IPS DF 19.7 (cell line): ENCODE measurements at places on chromosomes 12 and 14.

DNA sequence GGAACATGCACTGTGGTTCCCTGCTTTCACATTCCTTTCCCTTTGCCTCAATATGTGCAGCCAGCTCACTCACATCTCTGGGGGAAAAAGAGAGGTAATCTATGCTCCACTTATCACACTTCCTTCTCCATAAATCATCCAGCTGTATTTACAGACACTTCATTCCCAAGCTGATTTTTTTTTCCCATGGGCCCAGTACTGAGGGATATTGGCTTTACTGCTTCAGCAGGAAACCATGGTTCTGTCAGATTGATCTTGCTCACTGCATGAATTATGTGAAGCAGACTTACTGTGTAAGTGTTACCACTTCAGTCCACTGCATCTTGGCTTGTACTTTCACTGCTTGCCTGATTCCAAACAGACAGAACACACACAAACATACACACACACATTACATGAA, 555.6 kb downstream of the CCER1 start:
- DNase-seq = no peak

DNA sequence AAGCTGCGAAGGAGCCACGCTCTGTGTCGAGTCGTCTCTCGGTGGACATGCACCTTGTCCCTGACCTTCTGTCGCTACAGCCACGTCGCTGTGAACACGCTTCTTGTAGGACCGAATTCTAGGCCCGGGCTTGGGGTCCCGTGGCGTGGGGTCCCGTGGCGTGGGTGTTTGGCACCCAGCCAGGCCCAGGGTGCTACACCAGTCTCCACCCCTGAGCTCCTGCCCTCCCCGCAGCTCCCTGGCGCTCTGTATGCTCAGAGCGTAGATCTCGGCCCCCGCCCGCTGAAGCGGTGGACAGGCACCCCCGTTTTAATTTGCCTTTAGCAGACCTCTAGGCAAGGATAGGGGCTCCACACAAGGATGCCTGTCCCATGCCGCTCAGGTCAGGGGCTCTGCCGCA, 16.5 kb downstream of the MMP17 start:
- DNase-seq = no peak

- no peak for DNase-seq
Measured at GRCh38 chr12:4934407-4935035, 24.8 kb downstream of the KCNA1 start.

DNA sequence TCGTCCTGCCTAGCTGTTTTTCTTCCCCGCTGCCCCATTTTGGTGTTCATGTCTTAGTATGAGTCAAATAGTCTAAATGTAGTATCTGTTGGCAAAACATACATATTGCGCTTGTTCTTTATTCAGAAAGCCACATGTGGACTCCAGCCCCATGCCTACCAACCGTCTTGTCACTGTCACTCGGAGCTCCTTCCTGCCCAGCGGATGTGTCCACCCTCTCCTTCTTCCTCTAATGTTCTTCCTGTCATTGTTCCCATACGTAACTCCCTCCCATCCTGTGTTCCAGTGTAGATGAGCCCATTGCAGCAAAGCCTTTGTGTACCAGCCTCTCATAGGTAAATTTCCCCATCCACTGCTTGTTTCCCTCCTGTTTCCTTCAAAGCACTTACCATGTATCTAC, 120.5 kb downstream of the TMX1 start:
- no peak for DNase-seq

DNA sequence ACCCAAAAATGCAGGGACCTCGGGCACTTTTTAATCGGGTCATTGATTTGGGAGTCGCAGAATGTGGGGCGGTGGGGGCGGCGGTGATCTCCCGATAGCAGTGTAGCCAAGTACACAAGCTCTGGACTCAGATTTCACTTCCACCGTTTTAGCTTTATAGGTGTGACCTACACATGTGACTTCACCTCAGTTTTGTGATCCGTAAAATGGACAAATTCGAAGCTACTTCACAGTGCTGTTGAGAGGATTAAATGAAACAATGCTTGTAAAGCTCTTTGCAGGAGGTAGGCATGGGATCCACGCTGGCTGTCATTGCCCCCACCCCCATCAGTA, 478 bp downstream of the RITA1 start:
- DNase-seq = no peak

GRCh38 chr14:91376547-91377477, 40.8 kb downstream of the CCDC88C start:
- DNase-seq = no peak

- no peak for DNase-seq
Measured at GRCh38 chr14:23610090-23610814, 25.9 kb upstream of the DHRS2 start.

- DNase-seq = no peak
Measured at GRCh38 chr12:85983601-85984000, 109.5 kb downstream of the NTS start.

- DNase-seq = no peak
Measured at GRCh38 chr14:20855652-20856291, 35.4 kb upstream of the RNASE3 start.

DNA sequence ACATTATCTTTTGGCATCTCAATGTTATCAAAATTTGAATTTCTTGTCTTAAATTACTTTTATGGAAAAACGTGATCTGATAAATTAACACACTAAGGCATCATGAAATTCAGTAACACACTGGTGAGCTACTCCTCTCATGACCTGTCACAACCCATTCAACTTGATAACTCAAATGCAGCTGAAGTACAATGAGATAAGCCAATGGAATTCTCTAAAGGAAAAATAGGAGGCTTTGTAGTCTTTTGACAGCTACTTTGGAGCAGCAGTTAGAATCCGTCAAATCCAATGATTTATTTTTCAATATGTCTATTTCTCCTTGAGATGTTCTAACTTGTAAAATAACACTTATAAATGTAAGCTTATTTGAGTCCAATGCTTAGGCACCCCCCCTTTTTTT, 1029.4 kb downstream of the TRHDE start:
- DNase-seq = no peak
